ENCODE measurements at places on chromosomes 13 and 19.

DNA sequence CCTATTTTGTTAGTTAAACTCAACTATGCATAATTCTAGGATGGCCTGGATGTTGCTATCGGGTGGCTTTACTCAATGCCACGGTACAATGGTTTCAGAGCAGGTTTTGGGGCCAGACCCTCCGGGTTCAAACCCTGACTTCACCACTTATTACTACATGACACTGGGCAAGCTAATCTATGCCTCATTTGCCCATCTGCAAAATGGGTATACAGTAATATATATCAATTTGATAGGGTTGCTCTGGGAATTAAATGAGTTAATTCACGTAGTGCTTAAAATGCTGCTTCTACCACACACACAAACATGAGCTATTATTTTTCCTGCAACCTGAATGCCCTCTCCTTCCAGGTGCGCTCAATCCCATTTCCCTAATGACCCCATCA lies 839 bp downstream of the ESD start:
- no peak for DNase-seq

DNA sequence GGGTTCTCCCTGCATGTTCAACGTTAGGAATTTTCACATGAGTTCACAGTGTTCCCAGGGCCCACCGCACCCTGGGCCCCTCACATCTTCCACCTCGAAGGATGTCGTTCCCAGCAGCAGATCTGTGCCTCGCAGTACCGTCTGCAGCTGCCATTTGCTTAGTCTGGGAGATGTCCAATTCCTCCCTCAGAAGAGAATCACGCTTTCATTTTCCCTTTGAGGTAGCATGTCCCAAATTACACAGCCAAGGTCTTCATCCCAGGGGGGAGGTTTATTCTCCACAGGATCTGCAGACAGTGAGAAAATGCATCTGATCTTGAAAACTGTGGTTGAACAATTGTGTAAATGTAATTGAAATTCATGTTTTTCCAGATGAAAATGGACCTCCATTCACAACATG lies 150.2 kb downstream of the DCT start:
- DNase-seq = peak; percentile 89

- DNase-seq = peak; percentile 75
These were observed 246.6 kb upstream of the MAB21L1 start for GRCh38 chr13:35723053-35723461.

GRCh38 chr13:49311816-49312215 lies 64.1 kb downstream of the CDADC1 start:
- DNase-seq = no peak

DNA sequence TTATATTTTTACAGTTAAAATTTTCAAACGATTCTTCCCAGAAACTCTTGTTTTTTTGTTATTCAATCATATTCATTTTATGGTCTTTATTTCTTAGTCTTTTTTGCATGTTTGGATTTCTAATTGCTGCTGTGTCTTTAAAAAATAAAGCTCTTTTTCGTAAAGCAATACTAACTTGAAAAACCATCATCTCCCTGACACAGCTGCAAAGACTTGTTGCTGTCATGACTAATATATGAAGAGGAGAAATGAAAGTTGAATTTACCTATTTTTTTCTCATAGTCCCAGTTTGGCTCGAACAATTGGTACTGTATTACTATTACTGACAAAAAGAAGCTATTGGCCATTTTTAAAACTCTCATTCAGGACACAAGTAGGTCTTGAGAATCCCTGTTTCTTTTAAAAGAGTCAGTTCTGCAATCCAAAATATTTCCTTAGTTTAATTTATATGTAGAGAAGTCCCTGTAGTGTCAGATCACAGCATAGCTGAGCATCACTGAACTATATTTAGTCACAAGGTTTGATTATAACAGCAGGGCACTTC lies 12.1 kb upstream of the SPART start:
- DNase-seq = no peak

GRCh38 chr19:5587071-5587455 lies 19.3 kb upstream of the TINCR start:
- DNase-seq = no peak

- DNase-seq = no peak
These were observed 118.2 kb upstream of the ARGLU1 start for GRCh38 chr13:106686163-106686562.

DNA sequence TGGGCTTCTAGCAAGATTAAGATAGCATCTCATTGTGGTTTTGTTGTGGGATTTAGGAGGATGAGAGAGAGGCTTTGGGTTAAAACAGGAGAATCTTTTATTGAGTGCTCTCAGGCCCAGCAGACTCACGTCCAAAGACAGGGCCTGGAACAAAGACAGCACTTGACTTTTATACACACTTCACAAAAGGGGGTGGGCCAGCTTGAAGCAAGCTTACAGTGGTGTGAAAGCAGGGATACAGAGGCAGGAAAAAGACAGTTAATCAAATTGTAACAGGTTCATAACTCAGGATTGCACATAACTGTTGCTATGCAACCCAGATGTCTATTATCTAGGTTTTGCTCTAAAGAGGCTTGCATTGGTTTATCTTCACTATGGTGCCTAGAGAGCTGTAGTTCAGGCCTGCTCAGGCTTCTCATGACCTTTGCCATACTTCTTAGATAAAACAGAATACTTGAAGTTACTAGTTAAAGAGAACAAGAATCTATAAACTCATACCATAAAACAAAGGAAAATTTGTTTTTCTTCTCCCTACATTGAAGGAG lies 42.2 kb upstream of the CEACAM21 start:
- DNase-seq = no peak

DNA sequence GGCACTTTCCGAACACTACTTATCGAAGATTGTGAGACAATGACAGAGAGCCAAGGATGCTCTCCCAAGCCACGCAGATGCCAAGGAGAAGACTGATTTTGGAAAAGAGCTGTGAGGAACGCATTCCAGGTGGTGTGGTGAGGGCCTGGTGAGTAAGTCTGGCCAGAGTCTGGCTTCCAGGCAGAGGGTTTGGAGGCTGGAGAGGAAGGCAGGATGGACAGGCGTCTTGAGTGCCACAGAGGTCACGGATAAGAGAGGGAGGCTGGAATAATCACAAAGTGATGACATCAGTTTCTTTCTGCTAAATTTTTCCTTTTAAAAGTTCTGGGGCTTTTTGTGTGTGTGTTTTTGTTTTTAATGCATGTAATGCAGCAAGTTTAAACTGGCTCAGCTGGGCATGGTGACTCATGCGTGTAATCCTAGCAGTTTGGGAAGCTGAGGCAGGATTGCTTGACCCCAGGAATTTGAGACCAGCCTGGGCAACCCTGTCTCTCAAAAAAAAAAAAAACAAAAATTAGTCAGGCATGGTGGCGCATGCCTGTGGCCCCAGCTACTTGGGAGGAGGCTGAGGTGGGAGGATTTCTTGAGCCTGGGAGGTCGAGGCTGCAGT lies 235.1 kb downstream of the NALCN start:
- DNase-seq = no peak

DNA sequence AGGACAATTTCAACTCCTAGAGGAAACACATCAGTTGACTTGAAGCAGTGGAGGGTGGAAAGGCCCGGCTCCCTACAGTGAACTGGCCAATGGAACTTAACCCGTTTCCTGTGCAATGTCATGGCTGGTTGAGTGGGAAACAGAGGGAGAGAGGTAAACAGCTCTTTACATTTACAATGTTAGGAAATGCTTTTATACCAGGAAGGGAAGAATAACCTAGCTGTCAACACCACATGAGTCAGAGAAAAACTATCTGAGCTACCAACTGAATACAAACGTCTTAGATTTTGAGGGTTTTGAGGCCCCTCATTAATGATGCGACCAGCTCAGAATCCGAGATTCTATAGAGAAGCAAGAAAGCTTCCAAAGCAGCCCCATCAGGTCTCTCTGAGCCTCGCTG lies 36.7 kb downstream of the CARD8 start:
- DNase-seq = no peak

- DNase-seq = no peak
These were observed 21.5 kb upstream of the FOSB start for GRCh38 chr19:45446295-45446694.

GRCh38 chr19:18173572-18174288 lies at the start of gene IFI30:
IFI30 (plus strand) TSS chr19:18173813; CDS start chr19:18173842, 29 bp downstream.
- DNase-seq = no peak

DNA sequence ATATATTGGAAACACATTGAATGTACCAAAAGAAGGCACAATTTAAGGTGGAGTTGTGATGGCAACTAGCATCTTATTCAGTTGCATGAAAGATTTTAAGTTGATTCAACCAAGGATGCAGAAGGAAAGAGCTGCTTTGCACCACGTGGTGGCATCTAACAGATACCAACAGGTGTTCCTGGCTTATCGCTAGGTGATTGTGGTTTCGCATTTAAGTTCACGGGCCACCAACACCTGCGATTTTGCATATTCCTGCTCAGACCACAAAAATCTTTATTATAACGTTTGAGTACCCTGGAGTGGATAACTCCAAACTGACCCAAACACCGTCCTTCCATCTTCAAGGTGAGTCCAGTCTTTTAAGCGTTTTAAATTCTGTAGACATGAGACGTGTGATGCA lies 45.3 kb downstream of the RGCC start:
- no peak for DNase-seq

DNA sequence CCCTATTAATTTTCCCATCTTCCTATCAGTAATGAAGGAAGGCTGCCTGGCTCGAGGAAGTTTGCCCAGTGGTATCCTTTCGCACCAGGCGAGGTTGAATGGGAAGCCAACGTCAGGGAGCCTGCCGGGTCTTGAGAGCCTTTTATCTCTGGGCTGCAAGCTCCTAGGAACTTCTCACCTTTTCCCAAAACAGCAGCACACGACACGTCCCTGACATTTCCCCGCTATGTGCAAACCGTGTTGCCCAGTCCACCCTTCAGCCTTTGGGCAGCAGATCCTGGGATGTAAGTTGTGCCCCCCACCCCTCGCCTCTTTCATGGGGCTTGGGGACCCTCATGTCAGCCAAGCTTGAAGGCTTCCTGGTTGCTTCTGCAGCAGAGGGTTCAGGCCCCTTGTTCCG lies 179.1 kb downstream of the ZNF536 start:
- no peak for DNase-seq

DNA sequence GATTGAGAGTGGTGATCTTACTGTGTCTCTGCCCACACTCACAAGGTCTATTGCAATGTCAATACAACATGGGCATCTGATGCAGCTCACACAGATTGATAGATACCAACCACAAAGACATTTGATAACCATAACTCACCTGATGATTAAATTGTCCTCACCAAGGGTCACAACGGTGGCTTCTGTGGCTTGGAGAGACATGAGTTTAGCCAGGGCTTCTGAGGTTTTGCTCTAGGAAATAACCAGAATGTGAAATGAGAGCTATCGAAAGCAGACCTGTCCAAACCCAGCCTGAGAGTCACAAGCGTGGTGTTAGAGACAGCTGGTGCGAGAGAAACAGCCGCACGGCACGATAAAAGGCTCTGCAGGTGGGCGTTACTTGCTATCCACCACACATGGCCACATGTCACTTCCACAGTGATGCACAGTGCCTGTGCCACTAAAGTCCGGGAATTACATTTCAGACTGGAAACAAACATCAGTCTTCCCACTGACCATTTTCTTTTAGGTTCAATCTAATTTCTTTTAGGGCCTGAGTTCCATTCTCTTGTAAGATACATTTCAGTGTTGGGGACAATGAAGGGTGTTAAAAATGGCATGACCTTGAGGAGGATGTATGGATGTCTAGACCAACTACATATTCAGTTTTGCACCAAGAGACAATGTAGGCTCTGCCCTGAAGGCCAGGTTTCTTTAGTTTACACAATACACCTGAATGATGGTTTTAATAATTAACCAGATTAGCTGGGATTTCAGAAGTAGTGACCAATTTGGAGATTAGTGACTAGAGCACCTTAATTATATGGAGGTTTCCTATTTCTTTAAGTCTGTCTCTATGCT lies 53.7 kb downstream of the ATP7B start:
- DNase-seq = no peak

DNA sequence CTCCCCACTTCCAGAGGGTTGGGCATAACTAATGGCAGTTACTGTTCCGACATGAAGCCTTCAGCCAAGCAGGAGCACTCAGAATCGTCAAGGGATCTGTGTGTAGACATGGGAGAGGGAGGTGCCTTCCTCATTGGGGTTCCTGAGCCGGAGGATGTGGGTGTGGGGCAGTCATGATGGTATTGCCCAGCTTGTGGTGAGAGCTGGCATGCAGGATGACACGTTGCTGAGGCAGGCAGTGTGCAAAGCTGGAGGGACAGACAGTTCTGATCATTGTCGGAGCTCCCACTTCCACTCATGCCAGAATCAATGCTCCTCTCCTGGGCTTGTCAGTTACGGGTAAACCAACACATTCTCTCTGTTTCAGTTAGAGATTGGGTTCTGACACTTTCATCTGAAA lies 83.9 kb upstream of the TSC22D1 start:
- no peak for DNase-seq

DNA sequence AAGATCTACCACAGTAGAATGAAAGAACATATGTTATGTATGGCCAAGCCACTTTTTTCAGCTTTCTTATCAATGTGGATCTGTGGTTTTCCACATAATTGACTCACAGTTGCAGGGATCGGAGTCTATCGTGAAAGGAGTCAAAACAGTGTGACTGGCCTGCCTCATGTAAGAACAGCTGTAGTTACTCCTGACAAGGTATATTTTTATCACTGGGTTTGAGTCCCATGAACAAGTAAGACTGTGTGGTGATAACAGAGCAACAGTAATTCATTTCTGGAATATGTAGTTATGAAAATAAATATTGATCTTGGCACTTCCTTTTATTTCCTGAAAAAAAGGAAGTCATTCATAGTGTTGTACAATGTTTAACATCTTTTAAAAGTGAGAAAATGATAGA lies 416.6 kb downstream of the KLF12 start:
- no peak for DNase-seq

GRCh38 chr19:5774921-5775320 lies 9.6 kb downstream of the PRR22 start:
- DNase-seq = no peak

GRCh38 chr13:20847296-20847695 lies 55.2 kb downstream of the XPO4 start:
- no peak for DNase-seq

GRCh38 chr13:110454227-110454859 lies 107.2 kb downstream of the RAB20 start:
- no peak for DNase-seq

Data from skeletal muscle cell (primary cell).